Liver (tissue), 10 donors: ENCODE measurements at places on chromosomes 6 and 20. TPM values are rescaled to one million over a fixed set of nuclear protein-coding genes. Genes with fewer than 3 reads are reported as not detected.

RPP21 gene
- 19.8 TPM for total RNA-seq

PHACTR1 gene
- total RNA-seq, result 0.92 TPM

METTL24 gene
- 2.0 TPM for total RNA-seq

SAMD10 gene
- 2.8 TPM for total RNA-seq

DEF6 gene
- 3.3 TPM for total RNA-seq

FAM184A gene
- 1.0 TPM for total RNA-seq

OXT gene
- 6.5 TPM for total RNA-seq

CCN6 gene
- not detected for total RNA-seq

ZNF311 gene
- total RNA-seq, result 0.42 TPM

HLA-A gene
- 145 TPM for total RNA-seq

KHDC1L gene
- not detected for total RNA-seq

ACSS1 gene
- total RNA-seq, result 37.2 TPM

PERP gene
- 23.8 TPM for total RNA-seq

GRCh38 chr6:13071550-13072345, 256.6 kb downstream of the TBC1D7 start:
- DNase-seq, result no peak

DNA sequence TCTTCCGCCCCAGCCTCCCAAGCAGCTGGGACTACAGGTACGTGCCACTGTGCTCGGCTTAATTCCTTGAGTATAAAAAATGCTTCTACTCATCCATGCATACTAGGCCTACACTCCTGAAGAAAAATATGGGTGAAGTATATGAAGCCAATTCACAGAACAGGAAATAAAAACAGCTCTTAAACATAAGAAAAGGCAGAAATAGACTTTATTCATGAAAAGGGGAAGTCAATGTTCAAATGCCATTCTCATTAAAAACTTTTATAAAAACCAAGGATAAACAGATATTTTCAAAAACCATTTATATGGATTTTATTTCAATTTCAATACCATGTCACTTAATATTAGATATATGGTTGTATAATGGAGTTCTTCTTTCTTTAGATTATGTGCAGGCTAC, 18.3 kb downstream of the SERPINB9 start:
- no peak for DNase-seq

DNA sequence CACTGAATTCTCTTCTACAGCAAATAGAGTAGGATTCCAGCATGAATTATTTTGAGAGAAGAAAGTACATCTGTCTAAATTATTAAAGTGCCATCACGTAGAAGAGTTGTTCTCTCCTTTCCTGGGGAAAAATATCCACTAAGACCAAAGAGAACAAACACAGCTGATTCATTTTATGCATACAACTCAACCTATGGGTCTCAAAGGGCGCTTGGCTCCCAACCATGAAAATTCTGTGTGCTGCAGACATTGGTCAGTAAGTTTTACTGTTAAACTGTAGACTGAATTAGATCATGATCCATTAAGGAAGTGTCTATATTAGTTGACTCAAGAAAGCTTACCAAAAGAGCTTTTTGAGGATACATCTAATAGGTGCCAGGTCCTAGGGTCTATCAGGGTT, 83.5 kb downstream of the FRK start:
- DNase-seq, result no peak

- no peak for DNase-seq
Observed at GRCh38 chr6:128531696-128532095, 11.3 kb upstream of the PTPRK start.

- no peak for DNase-seq
Observed at GRCh38 chr20:57667924-57668782, 41.7 kb downstream of the PMEPA1 start.

GRCh38 chr6:85977661-85978060, 335.0 kb upstream of the SYNCRIP start:
- no peak for DNase-seq

GRCh38 chr20:39835130-39835842, 853.8 kb downstream of the MAFB start:
- no peak for DNase-seq

- no peak for DNase-seq
Observed at GRCh38 chr6:137727216-137727765, 139.8 kb upstream of the TNFAIP3 start.

- DNase-seq, result no peak
Observed at GRCh38 chr20:21161926-21162325, 36.0 kb downstream of the KIZ start.

- DNase-seq, result no peak
Observed at GRCh38 chr20:3227506-3227905, 11.5 kb downstream of the SLC4A11 start.

DNA sequence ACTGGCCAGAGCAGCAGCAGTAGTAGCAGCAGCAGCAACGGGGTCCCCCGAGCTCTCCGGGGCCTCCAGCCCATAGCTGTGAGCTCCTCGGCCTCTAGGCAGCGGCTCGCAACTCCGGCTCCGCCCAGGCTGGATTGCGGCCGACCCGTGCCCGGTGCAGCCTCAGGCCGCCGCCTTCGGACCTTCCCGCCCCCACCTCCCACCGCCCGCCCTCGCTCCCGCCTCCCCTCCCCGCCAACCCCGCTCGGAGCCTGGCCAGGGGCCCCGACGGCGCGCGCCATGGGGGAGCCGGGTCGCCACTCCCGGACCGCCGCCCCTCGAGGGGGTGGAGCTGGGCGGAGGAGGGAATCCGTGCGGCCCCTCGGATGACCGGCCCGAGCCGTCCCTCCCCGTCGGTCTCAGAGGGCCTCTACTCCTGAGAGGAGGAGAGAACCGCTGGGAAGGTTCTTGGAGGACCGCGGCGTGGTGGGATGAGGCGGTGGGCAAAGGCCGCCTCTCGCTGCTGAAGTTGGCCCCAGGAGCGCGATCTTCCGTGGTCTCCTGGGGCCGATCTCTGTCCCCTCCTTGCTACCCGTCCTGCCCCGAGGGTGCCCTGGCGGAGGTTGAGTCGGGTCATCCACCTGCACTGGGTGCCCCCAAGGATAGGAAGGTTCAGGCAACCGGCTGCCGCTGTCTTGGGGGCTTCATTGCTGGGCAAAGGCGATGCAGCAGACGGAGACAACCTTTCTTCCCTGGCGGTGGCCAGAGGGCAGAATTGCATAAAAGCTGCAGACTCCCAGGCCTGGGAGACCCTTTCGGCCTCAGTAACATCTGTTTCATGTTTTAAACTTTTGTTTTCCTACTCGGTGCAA, at the start of gene ADAM33:
Gene ADAM33, minus strand, starts transcription at position 80 of the 851 bp plus-strand sequence. Its CDS starts 6 bp downstream, at position 74.
- no peak for DNase-seq

DNA sequence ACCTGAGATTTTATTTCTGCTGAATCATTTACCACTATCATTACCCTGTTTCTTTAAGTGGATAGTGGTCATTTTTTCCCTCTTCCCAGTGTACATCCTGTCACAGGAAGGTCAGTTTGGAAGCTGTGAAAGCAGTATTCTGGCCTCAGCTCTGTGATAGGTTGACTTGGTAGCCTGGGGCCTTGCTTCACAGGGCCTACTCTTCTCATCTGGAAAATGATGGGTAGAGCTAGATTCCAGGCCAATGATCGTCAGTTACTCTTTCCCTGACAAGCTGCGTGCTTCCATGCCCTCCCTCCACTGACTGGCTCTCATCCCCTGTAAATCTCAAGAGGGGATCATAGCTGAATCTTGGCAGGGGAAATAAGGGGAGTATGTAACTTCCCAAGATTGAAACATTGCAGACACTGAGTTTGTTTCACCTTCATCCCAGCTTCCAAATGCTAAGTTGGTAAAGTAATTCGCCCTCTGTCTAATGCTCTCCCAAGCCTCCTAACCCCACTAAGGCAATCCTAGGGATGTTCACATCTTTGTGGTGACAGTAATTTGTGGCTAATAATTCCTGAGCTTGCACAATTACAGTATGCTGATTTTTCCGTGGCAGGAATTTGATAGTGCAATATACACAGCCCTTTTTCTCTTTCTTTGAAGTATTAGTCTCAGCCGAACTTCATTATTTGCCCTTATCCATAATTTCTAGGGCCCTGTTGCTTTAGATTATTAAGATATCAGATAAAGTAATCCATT, 51.2 kb downstream of the VAPB start:
- DNase-seq, result no peak

- DNase-seq, result no peak
Observed at GRCh38 chr6:89386917-89387491, 25.1 kb downstream of the RRAGD start.

DNA sequence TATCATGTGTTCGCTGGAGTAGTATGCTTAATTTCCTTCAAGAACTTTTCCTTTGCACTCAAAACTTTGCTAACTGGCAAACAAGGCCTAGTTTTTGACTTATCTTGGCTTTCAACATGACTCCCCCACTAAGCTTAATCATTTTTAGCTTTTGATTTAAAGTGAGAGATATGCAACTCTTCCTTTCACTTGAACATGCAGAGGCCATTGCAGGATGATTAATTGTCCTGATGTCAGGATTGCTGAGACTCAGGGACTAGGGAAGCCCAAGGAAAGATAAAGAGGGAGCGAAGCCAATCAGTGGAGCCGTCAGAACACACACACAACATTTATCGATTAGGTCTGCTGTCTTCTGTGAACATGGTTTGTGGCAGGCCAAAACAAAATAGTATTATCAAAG, 491.4 kb downstream of the CBLN4 start:
- no peak for DNase-seq

DNA sequence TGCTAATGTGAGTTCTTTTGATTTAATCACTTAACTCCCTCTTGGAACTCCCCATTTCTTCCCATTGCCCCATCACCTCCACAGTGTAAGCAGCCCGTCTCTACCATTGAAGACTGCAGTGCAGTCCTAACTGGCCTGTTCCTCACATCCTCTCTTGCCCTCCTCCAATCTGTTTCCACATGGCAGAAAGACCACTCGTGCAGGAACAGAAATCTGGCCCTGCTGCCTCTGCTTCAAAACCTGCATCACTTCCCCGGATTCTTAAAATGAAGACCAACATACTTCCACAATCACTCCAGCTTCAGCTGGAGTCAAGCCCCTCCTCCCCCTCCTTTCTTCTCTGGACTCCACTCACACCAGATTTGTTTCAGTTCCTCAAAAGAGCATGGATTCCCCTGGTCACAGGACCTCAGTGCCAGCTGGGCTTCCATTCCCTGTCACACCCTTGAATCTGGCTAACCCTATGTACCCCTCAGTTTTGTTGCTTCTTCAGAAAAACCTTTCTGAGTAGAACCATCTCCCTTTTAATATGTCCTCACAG, 802.3 kb downstream of the MAFB start:
- DNase-seq, result no peak

- DNase-seq, result no peak
Observed at GRCh38 chr6:165426892-165427291, 117.5 kb upstream of the C6orf118 start.

GRCh38 chr6:97677626-97678025, 394.6 kb upstream of the MMS22L start:
- no peak for DNase-seq

- DNase-seq, result no peak
Observed at GRCh38 chr20:11901127-11901526, 16.6 kb upstream of the BTBD3 start.

DNA sequence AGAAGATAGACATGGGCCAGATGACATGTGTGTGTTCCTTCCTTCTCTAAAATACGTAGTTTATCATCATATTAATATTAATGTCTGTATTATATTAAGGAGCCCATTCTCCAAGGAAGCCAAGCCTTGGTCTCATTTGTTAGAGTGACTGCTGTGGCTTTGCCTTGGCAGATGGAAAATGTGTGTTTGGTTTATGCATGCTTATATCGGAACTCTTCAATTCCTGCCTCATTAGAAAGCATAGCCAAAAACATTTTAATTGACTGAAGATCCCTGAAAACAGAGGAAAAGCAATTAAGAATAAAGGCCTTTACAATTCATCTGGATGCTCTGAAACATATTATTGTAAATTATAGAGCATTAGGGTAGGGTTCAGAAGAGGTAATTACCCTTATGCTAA, 106.4 kb downstream of the COL9A1 start:
- DNase-seq, result no peak

- DNase-seq, result no peak
Observed at GRCh38 chr20:35443003-35443402, 5.0 kb upstream of the GDF5 start.

GRCh38 chr6:11066505-11067347, 22.6 kb upstream of the ELOVL2 start:
- DNase-seq, result no peak

DNA sequence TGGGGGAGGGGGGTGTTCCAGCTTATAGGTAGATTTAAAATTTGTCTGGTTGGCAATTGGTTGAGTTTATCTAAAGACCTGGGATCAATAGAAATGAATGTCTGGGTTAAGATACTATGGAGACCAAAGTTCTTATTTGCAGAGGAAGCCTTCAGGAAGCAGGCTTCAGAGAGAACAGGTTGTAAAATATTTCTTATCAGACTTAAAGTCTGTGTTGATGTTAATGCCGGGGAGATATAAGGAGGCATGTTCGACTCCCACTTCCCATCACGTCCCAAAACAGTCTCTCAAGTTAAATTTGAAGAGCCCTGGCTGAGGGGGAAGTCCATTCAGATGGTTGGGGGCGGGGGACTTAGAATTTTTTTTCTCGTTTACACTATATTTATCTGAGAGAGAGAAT, 12.3 kb upstream of the BLCAP start:
- no peak for DNase-seq

DNA sequence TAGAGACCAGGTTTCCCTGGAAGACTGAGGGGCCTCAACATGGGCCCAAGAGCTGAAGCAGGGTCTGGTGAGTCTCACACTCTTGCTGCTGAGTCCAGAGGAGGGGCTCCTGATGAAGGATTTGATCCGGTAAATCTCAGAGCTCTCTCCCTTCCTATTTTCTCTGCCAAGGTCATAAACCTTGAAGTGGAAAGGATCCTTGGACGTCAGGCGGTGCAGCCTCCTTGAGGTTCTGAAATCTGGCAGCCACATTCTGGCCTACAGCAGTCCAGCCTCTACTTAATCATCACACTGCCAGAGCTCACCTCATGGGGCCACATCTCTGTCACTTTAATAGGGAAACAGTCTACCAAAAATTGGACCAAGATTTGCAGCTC, 24.0 kb downstream of the ACSS1 start:
- no peak for DNase-seq

DNA sequence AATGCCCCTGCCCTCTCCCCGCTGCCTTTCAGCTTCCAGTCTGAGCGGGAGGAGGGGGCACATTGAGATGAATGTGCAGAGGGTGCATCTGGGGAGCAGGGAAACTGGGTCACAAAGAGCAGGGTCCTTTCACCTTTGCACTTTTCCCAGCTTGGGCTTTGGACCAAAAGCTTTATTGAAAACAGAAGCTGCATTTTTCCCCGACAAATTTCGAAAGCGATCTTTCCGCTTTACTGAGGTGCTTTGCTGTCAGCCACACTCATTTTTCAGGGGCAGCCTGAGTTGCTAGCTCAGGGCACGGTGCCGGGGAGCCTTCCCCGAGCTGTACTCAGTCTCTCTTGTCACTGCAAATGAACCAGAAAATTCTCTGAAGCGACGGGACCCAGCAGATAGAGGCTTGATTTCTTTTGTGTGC, 283.7 kb upstream of the SOX4 start:
- DNase-seq, result no peak

DNA sequence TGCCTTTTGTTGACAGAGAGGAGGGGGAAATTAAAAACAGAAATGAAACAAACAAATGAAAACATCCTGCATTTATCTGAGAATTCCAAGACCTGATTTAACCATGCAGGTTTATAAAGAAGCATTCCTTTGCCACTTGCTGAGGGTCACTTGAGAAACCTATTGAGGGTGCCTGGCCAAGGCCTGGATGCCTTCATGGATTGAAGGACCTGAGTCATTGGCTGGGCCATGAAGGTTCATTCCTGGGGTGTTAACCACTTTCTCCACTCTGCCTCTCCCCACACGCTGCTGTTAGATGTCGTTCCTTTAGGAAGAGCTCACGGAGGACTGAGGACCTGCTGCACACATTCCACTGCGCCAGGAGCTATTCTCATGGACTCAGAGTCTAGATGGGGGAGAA, 49.7 kb downstream of the DAAM2 start:
- no peak for DNase-seq

GRCh38 chr20:11132819-11133415, 459.1 kb upstream of the JAG1 start:
- no peak for DNase-seq
